GM23338 (cell line): ENCODE measurements at places on chromosomes 3 and 15. TPM values are rescaled to one million over a fixed set of nuclear protein-coding genes. Genes with fewer than 3 reads are reported as not detected.

TMEM62 gene
- total RNA-seq: 14.3 and 16.5 TPM in 2 replicates

PDZRN3 gene
- 11.0 and 14.0 TPM in 2 replicates for total RNA-seq

SAMD7 gene
- not detected in 2 replicates for total RNA-seq

PLA1A gene
- not detected in 2 replicates for total RNA-seq

THSD4 gene
- 7.2 and 7.4 TPM in 2 replicates for total RNA-seq

NIPA2 gene
- 96.2 and 105 TPM in 2 replicates for total RNA-seq

FBXW12 gene
- total RNA-seq: not detected in 2 replicates

MKRN3 gene
- not detected in 2 replicates for total RNA-seq

- H3K4me1 ChIP-seq: peaks cover 44% of the 10 kb centered on the region
- no peak overlapping the region for H3K4me3 ChIP-seq
- no peaks in the 10 kb centered on the region for H3K27me3 ChIP-seq
- H3K36me3 ChIP-seq: no peaks in the 10 kb centered on the region
Measured at GRCh38 chr3:185770109-185770508, 54.7 kb downstream of the IGF2BP2 start.

DNA sequence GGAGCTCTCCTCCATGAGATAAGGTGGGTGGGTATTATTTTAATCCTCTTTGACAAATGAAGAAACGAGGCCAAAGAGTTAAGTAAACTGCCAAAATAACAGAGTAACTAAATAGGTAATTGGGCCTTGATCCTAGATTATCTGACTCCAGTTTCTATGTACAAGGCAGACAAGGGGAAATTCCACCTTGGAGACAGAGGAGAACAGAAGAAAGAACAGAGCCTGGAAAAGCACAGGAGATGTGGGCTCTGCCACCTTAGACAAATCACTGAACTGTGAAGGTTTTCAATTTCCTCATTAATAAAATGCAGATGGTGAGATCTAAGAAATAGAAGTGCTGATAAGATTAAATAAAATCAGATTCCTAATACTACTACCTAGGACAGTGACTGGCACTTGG, 310.2 kb upstream of the TLE3 start:
- no peak overlapping the region for H3K27ac ChIP-seq
- H3K36me3 ChIP-seq: no peaks in the 10 kb centered on the region

- H3K27me3 ChIP-seq: no peaks in the 10 kb centered on the region
- peaks cover under 1% of the 10 kb centered on the region; the same call in 1 of the 2 replicates for H3K4me1 ChIP-seq
- no peak overlapping the region for H3K27ac ChIP-seq
- no peak for DNase-seq
Measured at GRCh38 chr15:65777053-65777452, 15.0 kb downstream of the DENND4A start.

DNA sequence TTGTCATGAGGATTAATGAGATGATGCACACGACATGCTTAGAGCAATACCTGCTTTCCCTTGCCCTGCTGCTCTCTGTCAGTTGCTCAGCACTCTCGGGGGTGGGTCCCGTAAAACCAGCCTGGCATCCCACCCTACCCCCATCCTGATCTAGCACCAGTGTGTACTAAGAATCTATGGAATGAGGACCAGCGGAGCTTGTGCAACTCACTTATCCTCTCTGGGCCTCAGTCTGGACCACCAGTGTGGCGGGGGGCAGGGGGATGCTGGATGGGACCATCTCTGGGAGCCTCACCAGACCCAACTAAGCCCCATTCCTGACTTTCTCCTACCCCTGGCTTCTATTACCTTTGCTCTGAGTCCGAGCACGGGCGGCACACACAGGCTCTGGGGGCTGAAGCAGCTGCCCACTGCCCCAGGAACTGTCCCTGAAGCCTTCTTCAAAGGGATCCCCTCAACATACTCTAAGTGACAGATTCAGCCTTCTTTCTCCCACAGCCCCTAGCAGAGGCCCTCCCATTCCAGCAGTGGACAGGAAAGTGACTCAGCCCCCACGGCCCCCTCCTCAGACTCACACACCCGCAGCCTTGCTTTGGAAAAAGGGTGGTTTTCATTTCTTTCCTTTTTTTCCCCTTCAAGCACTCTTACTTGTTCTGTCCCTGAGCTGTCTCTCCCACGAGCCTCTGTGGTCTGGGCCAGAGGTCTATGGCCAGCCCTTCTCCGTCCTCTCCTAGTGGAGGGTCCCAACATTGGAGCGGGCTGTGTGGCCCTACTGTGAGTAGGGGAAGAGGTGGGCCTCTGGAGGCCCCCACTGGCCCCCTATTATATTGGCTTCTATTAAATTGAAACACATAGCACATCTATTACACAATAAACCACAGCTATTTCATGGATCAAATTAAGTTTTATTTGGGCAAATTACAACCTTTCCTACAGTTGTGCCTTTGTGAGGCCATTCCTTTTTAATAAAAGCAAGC, 100.3 kb downstream of the SMAD6 start:
- no peak for DNase-seq
- H3K4me3 ChIP-seq: no peak overlapping the region
- H3K27me3 ChIP-seq: no peaks in the 10 kb centered on the region

DNA sequence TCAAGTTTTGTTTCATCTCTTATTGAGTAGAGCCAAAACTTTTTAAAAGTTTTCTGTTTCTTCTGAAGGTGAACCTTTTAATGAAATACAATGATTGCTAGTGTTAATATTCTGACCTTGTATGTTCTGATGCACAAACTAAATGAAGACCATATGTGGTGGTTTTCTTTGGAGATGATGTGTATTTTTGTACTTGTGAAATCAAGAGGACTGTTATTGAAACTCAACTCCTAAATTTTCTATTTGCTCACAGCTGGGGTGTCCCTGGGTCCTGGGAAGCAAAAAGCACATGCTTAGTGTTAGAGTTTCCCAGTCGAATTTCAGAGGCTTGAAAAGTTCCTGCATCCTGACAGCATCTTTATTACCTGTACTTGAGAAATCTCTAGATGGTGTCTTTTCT, 1185.8 kb upstream of the ALCAM start:
- no peaks in the 10 kb centered on the region for H3K36me3 ChIP-seq
- DNase-seq: no peak
- no peak overlapping the region for H3K4me3 ChIP-seq
- no peaks in the 10 kb centered on the region for H3K27me3 ChIP-seq
- peaks cover 6% of the 10 kb centered on the region for H3K4me1 ChIP-seq

GRCh38 chr3:71857956-71858355, 73.0 kb upstream of the PROK2 start:
- H3K4me1 ChIP-seq: peaks cover 8% of the 10 kb centered on the region
- H3K27ac ChIP-seq: no peak overlapping the region
- no peaks in the 10 kb centered on the region; the same call in 1 of the 2 replicates for H3K36me3 ChIP-seq
- no peak for DNase-seq
- H3K27me3 ChIP-seq: no peaks in the 10 kb centered on the region
- H3K4me3 ChIP-seq: no peak overlapping the region

- peak; percentile 84 for DNase-seq
- H3K36me3 ChIP-seq: no peaks in the 10 kb centered on the region
- H3K4me3 ChIP-seq: peak within 1 kb of the TSS; percentile 63
- H3K4me1 ChIP-seq: peaks cover 81% of the 10 kb centered on the region
Measured at GRCh38 chr3:62373215-62373614, at the start of gene FEZF2. Gene FEZF2 (minus strand): TSS chr3:62373550. CDS start chr3:62372868, 682 bp downstream.

DNA sequence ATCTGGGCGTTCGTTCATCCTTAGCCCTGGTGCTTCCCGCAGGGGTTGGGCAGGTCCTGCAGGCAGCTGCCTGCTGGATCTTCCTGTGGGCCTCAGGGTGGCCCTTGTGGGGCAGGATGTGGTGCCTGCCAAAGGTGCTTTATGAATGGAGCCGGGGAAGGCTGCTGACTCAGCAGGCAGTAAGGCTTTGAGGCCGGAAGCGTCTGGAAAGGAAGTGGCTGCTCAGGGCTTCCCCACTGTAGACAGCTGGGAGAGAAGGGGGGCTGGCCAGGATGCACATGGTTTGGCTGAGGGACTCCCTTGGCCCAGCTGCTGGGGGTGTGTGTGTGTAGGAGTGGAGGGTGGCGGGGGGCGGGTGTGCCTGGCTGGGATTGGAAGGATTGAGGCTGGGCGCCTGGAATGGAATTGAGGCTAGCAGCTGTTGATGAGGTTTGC, 12.9 kb downstream of the CD276 start:
- no peak overlapping the region for H3K4me3 ChIP-seq
- peak; percentile 80 for DNase-seq
- H3K27me3 ChIP-seq: no peaks in the 10 kb centered on the region
- peak overlapping the region; percentile 86; the same call in 1 of the 2 replicates for H3K27ac ChIP-seq
- no peaks in the 10 kb centered on the region for H3K36me3 ChIP-seq

- no peaks in the 10 kb centered on the region for H3K27me3 ChIP-seq
- H3K4me3 ChIP-seq: no peak overlapping the region
- peaks cover 32% of the 10 kb centered on the region for H3K4me1 ChIP-seq
- peak; percentile 41 for DNase-seq
- no peaks in the 10 kb centered on the region for H3K36me3 ChIP-seq
Measured at GRCh38 chr3:189995129-189995528, 125.6 kb downstream of the P3H2 start.

DNA sequence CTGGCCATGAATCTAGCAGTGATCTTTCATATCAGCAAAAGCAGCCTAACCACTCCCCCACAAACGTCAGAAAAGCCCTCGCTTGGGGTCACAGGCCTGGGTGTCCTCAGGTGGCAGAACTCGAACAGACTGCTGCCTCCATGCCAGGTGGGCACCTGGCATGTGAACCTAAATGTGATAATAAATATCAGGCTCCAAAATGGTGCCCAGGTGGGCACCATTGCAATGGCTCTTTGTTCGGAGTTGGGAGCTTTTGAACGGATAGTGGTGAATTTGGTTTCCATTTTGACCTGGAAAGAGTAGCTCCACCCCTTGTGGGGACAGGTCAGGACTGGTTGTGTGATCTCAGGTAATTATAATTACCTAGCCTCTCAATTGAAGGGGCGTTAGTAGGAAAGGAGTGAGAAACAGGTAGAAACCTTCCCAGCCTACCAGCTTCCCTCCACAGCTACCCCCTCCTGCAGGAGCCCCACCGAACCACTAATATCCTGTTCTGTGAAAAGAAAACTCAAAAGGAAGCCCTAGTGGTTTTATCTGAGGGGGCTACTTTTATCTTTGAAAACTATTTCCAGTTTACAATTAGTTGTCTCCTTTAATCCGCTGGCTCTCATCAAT, 18.1 kb downstream of the MYO1E start:
- H3K4me3 ChIP-seq: peak overlapping the region; percentile 41
- H3K36me3 ChIP-seq: no peaks in the 10 kb centered on the region
- H3K4me1 ChIP-seq: peaks cover 58% of the 10 kb centered on the region

GRCh38 chr15:49155834-49156627, 632 bp upstream of the COPS2 start:
- no peaks in the 10 kb centered on the region for H3K27me3 ChIP-seq
- DNase-seq: peak; percentile 41
- H3K4me1 ChIP-seq: no peaks in the 10 kb centered on the region; the same call in 1 of the 2 replicates
- H3K4me3 ChIP-seq: peak overlapping the region; percentile 82
- H3K36me3 ChIP-seq: no peaks in the 10 kb centered on the region

GRCh38 chr3:81443958-81444357, 317.5 kb downstream of the GBE1 start:
- H3K4me3 ChIP-seq: no peak overlapping the region
- H3K27me3 ChIP-seq: no peaks in the 10 kb centered on the region
- no peaks in the 10 kb centered on the region for H3K36me3 ChIP-seq
- no peaks in the 10 kb centered on the region for H3K4me1 ChIP-seq
- no peak for DNase-seq

DNA sequence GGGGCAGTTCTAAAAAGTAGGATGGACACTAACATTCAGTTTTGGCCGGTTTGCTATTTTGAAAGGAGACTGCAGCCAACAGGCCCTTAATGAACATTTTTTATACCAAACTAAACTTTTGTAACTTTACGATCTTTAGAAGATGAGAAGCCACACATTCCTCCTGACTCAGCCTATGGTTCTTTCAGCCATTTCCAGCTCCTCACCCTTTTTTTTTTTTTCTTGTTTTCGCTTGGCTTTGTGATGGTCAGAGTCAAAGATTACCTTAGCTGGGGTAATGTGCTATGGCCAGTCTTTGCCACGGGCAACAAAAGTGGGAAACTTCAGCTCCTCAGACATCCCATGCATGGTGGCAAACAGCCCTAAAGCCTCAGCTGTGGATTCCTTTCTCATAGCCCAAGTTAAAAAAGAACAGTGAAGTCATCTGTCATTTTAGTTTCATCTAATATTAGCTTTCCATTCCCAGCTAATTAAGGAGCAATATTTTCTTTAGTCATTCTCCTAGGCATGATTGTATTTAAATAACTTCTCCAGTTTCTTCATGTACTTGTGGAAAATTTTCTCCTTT, 368.7 kb downstream of the MFSD1 start:
- no peaks in the 10 kb centered on the region for H3K4me1 ChIP-seq
- no peak overlapping the region for H3K4me3 ChIP-seq
- no peaks in the 10 kb centered on the region for H3K27me3 ChIP-seq
- DNase-seq: no peak

DNA sequence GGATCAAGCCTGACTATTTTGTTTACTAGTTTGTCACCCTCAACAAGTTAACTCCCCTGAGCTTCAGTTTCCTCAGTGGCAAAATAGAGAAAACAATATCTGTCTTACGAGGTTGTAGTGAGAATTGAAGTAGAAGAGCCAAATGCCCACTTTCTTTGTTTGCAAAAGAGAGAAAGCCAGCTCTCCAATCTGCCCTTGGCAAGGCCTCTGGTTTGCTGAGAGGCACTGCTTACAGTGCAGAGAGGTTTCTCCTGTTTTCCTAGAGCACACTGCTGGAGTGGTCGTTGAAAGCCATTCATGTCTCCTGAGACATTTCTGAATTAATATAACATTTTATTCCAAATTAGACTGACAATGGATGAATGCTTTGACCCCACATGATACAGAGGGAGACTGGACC, 260.5 kb upstream of the IGF1R start:
- no peak overlapping the region for H3K4me3 ChIP-seq
- DNase-seq: no peak
- H3K27ac ChIP-seq: no peak overlapping the region
- H3K36me3 ChIP-seq: no peaks in the 10 kb centered on the region
- H3K27me3 ChIP-seq: no peaks in the 10 kb centered on the region
- H3K4me1 ChIP-seq: no peaks in the 10 kb centered on the region

GRCh38 chr3:66851894-66852613, 146.1 kb upstream of the KBTBD8 start:
- H3K27me3 ChIP-seq: no peaks in the 10 kb centered on the region
- peaks cover 10% of the 10 kb centered on the region for H3K4me1 ChIP-seq
- H3K27ac ChIP-seq: no peak overlapping the region
- H3K4me3 ChIP-seq: no peak overlapping the region
- no peaks in the 10 kb centered on the region for H3K36me3 ChIP-seq

GRCh38 chr3:183515968-183516851, 39.3 kb downstream of the KLHL6 start:
- no peak overlapping the region for H3K4me3 ChIP-seq
- no peak overlapping the region for H3K27ac ChIP-seq
- no peaks in the 10 kb centered on the region for H3K36me3 ChIP-seq
- peak; percentile 71 for DNase-seq
- no peaks in the 10 kb centered on the region for H3K27me3 ChIP-seq
